ENCODE measurements at places on chromosomes 4 and X.

DNA sequence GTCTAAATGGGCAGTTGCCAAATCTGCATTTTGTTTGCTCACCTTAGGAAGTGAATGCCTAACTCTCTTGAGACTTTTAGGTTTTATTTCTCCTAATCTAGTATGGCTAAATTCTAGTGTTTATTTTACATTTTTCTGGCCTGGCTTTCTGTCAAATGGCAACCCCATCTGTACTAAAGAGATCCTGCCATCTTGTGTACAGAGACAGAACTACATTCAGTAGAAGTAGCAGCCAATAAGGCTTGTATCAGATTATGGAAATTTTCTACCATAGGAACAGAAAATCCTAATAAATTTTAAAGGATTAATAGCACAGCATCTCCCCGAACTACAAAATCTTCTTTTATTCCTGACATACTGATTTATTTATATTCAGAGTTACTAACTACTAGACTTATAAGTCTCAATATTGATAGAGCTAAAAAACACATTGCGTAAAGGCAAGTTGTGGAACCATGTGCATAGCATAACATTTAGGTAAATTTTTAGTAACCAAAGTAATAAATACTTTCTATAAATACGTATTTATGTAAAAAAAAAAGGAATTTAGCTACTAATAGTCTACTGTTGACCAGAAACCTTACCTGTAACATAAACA lies 45.5 kb downstream of the TMEM144 start:
- no peak for DNase-seq

- DNase-seq, result no peak
These were observed 334.6 kb upstream of the CPEB2 start for GRCh38 chr4:14667624-14668151.

DNA sequence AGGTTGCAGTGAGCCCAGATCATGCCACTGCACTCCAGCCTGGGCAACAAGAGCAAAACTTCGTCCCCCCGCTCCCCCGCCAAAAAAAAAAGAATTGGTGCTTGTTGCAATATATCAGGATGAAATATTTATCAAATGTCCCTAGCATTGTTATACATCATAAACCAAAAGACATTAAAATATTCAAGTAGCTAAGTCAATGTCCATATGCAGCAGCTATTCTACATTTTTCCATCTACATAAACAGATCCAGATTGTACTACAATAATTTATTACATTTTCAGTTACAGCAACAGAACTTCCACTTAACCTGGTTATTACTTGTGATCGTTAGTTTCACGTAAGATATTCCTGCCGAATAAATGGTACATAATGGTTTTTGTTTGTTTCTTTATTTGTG lies 64.1 kb downstream of the ARAP2 start:
- no peak for DNase-seq

DNA sequence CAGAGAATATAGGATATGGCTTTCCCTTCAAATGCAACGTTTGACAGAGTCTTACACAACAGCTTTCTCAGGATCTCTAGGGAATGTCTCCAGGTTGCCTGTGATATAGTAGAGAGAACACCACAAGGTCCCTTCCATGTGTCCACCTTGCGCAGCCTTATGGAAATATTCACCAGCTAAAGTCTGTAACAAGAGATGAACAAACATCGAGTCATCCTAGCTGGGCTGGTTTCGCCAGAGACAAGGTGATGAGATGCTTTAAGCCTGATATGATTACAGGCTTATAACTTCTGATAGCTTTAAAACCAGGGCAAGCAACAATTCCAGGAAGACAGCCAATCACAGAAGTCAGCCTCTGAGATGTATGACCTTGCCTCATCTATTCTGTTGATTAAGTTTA lies 83.8 kb downstream of the SEL1L3 start:
- DNase-seq, result no peak

DNA sequence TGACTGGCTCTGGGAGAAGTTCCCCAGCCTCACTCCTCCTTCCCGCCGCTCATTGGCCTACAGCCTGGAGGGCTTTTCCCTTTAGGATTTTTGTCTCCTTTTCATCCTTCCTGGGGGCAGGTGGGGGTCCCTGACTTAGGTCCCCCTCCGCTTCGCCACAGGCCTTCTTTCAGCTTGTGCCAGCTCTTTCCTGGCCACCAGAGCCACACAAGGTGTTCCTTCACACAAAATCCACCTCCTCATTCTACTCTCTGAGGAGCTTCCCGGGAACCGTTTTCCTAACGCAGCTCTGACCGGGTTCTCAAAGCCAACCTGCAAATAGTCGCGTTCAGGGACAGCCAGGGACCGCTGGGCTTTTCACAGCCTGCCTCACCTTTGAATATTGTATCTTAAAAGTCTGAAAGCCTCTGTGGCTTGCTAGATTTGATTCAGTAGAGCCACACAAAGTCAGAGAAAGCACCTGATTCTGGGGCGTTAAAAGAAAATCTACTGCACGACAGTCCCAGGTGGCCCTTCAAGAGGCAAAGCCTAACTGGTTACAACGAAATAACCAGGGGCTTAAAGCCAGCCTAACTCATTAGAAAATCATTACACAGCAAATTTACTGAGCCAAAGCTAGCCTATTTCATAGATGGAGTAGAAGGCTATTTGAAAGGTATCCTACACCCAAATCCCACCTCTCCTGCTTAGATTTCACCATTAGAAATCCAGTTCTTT lies 731 bp upstream of the GPC3 start:
- no peak for DNase-seq

- no peak for DNase-seq
These were observed 55.1 kb downstream of the NAF1 start for GRCh38 chr4:163111588-163111987.

DNA sequence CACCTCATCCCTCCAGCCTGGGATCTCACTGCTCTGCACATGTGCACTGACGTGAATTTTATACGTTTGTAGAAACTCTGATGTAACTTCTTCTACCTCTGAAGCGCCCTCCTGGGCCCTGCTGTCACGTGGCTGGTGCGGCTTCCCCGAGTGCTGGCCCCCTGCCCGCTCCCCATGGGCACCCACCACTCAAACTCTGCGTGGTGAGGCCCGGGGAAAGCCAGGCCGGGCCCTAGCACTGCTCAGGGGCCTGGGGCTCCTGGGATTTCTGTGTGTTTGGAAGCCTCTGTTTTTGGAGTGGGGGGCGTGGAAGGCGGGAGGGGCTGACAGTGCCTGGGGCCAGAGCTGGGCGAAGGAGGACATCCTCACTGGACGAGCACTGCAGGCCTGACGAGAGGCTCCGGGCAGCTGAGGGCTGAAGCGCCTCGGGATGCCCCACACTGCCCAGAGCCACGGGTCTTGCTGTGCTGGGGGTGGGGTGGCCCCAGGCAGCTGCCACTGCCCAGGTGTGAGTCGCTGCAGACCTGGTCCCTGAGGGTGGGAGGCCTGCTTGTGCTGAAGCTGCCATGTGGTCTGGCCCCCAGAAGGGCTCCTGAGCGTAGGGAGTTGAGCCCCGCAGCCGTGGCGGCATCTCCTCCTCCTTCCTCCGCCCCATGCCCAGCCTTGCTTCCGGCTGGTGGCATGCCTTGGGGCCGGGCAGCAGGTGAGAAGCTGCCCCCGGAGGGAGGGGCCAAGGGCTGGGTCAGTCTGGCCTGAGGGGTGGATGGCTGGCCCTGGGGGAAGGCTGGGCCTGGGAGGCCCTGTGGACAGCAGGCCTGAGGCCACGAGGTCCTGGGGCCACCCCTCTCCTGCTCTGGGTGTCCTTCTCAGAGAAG lies 7.7 kb downstream of the NAT8L start:
- no peak for DNase-seq

GRCh38 chr4:62471021-62471420 lies 1270.9 kb downstream of the ADGRL3 start:
- DNase-seq, result no peak

DNA sequence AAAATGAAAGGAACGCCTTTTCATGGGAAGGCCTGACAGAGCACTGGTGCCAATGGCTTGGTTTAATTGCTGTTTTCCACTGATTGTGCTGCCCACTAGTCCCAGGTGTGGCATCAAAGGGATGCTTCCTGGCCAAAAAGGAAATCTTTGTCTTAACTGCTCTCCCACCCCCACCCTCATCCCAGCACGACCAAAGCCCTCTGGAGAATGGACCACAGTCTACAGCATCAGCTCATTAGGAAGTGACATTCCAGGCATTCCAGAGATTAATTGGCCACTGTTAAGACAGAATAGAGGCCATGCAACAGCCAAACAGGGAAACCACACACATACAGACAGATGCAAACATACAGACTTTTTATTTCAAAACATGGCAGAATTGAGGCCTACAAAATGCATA lies 143.2 kb downstream of the LHFPL1 start:
- DNase-seq, result no peak

DNA sequence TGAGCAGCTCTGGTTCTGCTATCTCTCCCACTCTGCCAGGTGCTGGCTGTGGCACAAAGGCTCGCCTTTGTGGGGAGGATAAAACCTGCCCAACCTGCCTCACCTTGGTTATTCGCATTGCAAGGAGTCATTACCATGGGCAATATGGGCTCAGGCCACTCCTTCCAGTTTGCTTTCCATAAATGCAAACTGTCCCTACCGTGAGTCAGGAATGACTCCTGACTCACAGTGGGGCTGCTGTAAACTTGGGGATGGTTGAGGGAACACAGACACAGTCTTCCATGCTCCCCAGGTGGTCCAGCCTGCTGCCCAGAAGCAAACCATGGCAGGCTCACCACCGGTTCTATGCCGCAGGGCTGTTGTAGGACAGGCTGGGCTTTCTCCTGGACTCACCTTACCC lies 36.1 kb downstream of the COQ2 start:
- DNase-seq, result no peak
